AG10803 (cell line): ENCODE measurements at places on chromosomes 16 and 17.

- no peak for DNase-seq
Measured at GRCh38 chr17:30253312-30253711, 17.8 kb upstream of the SLC6A4 start.

- no peak for DNase-seq
Measured at GRCh38 chr16:85681255-85681654, 7.5 kb downstream of the GINS2 start.

GRCh38 chr16:49876716-49877129 lies 20.8 kb upstream of the ZNF423 start:
- DNase-seq = no peak

- DNase-seq = no peak
Measured at GRCh38 chr17:78738698-78739097, 43.4 kb downstream of the CYTH1 start.

DNA sequence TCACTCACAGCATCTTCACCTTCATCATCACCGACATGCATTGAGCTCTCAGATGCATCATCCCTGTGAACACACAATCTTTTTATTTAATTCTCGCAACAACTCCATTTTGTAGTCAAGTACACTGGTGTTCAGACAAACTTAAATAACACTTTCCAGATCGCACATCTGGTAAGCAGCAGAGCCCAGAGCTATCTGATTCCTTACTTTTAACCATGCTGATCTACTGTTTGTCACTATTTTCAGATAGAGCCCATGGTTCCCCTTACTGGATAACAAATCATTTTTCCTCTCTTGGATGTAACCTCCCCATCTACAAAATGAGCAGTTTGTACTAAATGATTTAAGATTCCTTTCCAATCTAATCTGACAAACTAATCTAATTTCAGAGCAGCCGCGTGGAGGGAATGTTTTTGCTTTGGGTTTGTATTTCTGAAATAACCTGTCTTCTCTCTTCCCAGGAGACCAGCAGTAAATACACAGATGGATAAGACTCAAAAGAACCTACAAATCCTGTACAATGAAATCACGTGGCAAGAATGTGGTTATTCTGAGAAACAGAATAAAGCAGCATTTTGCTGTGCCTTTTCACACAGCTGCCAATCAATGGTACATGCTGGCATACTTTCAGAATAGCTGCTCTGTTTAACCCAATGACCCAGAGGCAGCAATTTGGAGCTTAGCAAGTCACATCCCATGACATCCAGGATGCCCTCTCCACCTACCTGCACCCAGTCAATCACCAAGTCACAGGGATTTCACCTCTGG lies 72.9 kb upstream of the CCL2 start:
- no peak for DNase-seq

DNA sequence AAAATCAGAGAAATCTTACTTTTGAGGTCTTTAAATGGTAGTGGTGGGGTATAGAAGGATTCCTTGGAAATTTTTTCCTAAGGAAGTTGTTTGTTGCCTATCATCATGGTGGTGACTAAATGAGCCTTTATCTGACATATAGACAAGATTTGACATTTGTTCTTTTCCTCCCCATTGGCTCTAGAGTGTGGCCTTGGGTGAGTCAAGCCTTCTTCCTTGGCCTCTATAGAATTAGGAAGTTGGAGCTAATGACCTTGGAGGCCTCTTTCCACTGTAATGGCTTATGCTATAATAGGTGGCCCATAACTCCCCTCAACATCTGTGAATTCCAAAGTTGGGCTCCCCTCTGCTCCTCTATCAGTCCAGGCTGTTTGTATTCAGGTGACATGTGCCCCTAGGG lies 79.1 kb upstream of the HNF1B start:
- DNase-seq = no peak

DNA sequence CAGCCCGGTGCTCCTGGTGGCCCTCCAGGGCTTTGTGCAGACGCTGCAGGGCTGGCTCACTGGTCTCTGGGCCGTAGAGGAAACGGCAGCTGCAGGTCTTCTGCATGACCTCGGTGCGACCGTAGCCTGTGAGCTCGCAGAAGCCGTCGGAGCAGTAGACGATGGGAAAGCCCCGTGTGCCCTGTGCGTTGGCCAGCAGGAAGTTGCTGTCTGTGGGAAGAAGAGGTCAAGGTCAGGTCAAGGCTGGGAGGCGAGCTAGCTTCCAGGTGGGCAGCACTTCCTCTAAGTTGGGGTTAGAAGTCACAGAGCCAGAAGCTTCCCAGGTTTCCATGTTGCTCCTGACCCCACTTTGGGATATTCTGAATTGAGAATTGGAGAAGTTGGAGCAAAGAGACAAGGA lies 2.1 kb downstream of the KCNH4 start:
- DNase-seq = no peak

DNA sequence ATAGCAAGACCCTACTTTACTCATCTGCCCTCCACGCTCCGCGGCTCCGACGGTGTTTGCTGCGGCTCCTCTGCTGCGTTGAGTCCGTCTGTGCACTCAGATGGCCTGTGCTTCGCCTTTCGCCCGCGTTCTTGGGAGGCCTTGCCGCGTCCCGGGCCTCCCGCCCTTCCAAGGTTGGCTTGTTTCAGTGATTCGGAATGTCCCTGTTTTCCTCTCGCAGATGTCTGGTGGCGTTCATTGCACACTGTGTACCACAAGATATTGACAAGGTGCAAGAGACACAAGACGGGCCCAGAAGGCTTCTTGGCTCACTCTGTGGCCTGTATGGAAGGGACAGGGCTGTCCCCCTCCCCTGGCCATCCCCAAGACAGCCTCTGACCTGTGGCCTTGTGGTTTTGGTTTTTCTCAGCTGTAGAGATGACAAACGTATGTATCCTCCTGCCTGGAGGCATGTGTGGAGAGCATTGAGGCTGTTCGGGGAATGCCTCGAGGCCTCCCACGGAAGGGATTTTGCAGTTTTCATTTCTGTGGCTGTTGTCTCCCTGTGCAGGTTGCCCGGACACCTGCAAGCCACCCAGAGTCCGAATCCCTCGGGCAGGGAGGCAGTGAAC lies 15.4 kb downstream of the MGRN1 start:
- no peak for DNase-seq

DNA sequence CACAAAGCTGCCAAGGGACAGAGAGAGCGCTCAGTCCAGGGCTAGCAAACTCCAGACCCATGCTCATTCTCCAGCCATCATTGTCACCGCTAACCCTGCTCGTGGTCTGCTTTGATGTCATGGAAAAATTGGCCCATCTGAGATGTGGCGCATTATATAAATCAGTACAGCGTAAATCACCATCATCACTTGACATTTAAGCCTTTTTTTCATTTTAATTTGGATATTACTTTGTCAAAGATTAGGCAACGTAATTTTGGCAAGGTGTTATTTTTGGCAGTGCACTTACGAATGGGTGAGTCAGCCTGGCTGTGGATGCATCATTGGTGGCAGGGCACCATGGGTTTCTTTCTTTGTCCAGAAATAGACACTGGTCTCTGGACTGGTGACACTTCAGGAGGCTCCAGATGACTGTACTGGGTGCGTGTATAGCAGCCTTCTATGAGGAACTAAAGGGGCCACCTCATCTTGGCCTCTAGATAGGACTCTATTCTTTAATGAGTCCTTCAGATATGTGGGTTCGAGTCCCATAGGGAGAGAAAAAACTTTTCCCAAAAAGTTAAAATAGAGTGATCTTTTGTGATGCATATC lies 166.3 kb downstream of the MSI2 start:
- peak; percentile 60 for DNase-seq

GRCh38 chr17:2034806-2035540 lies 5.0 kb downstream of the DPH1 start:
- peak; percentile 93 for DNase-seq

GRCh38 chr17:64975318-64976087 lies 56.2 kb upstream of the LRRC37A3 start:
- peak; percentile 94 for DNase-seq

DNA sequence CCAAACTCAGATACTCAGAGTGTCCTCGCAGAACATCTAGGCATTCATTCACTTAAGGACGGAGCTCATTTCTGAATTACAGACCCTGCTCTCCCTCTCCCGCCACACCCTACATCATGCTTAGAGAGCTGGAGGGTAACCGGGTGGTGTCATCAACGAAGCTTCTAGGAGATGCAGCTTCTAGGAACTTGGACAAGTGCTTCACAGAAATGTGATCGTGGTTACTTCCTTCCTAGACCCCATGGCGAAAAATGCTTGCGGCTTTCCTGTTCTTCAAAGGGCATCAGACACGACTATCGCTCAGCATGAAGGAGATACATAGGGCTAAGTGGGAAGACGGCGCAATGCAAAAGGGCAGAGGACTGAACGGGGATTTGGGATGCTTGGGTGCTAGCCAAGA lies 126.8 kb downstream of the ZFHX3 start:
- DNase-seq = no peak

DNA sequence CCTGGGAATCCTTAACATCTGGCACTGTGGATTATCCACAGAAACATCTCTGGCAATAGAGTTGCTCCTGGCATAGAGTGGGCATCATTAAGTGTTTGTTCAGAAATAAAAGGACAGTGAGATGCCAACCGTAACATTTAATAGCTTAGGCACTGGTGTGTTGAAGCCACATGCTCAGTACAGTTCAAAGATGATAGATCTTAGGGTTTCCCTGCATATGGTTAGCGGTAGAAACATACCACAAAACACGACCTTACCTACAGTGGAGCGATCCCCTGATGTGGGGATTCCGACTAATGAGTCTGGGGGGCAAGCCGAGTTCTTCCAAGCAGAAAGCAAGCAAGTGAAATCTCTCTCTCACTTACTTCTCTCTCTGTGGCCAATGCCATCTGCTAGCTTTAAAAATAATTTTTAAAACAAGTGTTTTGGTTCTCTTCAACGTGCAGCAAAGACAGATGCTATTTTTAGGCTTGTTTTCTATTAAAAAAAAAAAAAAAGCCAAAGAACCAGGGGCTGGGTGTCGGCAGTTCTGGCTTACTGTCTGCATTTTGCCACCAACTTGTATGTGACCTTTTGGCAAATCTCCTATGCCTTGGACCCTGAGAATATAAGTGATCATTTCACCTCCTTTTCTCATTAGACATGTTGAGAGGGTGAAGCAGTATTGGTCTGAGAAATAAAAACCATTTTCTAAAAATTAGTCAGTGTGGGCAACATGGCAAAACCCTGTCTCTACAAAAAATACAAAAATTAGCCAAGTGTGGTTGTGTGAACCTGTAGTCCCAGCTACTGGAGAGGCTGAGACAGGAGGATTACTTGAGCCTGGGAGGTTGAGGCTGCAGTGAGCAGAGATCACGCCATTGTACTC lies 89.2 kb upstream of the CACNG3 start:
- no peak for DNase-seq

DNA sequence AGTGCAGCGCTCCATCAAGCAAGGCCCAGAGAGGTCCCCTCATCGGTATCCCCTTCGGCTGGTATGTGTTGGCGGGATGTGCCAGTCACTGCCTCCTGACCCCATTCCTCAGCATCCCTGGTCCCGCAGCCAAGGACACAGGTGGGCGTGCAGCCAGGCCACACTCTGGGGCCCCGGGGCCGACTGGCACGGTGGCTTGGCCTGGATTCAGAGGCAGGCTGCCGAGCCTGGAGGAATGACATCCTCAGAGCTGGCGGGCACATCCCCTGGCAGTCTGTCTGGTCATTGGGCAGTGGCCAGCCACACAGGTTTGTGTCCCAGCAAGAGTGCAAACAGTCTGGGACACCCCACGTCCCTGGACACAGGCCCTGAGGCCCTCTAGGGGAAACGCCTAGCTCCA lies 111.1 kb downstream of the SDK2 start:
- no peak for DNase-seq

GRCh38 chr17:82375359-82376041 lies 3.9 kb downstream of the UTS2R start:
- no peak for DNase-seq

DNA sequence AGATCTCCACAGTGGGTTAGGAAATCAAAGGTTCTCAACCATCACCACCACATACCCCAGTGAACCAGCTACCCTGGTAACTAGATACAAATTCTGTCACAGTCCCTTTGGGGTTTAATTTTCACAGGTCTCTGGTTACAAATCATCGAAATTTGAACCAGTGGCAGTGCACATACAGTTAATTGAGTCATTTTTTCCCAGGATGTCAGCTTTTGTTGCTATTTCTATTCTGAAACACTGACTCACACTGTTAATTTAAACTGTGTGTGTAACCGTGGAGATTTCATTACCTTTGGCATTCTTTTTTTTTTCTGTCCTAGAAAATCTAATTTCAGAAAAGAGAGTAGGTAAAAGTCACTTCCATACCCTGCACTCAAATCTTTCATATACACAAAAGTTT lies 511.5 kb downstream of the TOX3 start:
- DNase-seq = no peak

- no peak for DNase-seq
Measured at GRCh38 chr17:79022507-79022991, 1.4 kb upstream of the C1QTNF1 start.

GRCh38 chr17:30580916-30581315 lies 103.7 kb downstream of the GOSR1 start:
- peak; percentile 73 for DNase-seq

DNA sequence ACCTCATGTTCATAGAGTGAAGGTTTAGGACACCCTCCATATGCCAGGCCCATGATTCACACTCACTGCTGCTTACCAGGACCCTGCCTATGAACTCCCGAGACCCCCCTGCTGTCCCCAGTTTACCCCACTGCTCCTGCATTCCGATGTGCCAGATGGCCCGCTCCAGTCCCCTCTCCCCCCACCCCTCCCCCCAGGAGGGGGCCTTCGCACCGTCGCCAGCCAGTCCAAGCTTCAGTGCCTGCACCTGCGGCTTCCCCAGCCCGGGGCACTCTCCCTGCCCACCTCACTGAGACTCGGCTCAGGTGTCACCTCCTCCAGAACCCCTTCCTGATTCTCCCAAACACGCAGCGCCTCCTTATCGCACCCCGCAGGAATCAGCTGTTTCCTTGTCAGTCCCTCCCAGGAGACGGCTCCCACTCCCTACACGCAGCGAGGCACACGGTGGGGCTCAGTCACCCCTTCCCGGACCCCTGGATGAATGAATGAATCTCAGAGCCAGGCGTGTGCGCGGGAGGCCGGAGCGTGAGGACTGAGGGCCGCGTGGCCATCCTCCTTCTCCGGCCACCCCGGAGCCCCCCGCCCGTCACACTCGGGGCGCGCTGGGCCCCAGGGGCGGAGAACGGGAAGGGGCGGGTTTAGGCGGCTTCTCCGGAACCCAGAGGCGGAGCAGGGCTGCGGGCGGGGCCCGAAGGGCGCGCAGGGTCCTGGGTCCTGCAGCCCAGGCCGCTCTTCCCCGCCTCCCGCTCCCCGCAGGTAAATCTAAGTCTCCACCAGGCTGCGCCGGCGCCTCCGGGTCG lies 1.6 kb downstream of the MYO1C start:
- peak; percentile 41 for DNase-seq

DNA sequence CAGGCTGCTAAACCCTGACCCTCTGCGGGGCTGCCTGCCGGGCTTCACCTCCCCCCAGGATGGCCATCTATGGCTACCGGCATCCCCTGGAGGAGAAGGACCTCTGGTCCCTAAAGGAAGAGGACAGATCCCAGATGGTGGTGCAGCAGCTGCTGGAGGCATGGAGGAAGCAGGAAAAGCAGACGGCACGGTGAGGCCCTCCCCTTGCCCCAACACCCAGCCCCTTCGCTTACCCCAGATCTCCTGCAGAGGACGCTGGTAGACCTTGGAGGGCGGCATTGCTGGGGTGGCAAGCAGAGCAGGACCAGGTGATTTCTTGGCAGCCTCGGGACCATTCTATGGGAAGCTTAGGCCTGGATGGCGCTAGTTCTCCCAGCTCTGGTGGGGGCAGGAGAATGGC lies 24.5 kb downstream of the ABCC3 start:
- no peak for DNase-seq

- DNase-seq = no peak
Measured at GRCh38 chr16:999677-1000076, 18.1 kb downstream of the SOX8 start.
